Vagina (tissue), 2 donors: ENCODE measurements at places on chromosomes 2 and 18. TPM values are rescaled to one million over a fixed set of nuclear protein-coding genes. Genes with fewer than 3 reads are reported as not detected.
A peak's percentile ranks its signal among the peaks of the same experiment; 100 is the strongest.

DNA sequence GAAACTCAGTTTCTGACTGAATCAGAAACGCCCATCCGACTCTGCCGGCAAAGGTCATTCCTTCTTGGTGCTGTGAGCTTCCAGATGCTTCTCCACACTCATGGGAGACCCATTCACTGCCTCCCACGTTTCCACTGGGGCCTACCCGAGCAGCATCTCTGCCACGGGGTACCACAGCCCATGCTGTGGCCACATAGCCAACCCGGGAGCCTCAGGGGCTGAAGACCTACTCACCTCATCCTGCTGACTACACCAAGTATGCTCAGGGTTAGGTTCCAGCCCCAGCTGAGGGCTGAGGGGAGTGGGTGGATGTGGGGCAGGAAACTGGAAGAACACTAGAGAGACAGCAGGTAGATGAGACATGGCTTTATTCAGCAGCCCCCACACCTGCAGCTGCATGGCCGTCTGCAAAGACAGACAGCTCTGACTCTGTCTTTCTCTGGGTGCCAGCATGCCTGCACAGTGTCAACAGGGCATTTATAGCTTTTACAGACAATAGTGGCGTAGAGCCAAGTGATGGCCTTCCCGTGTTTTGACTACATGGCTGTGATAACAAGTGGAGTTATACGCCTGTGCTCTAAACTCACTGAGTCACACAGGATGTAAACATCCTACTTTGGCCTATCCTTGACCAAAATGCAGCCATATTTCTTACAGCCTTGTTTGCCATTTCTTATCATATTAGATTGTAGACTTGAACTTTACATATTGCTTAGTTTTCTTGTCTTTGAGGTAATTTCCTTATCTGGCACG is 16.5 kb upstream of the KLHL23 start:
- H3K27ac ChIP-seq: peak overlapping the region; percentile 59
- no peak overlapping the region for H3K4me3 ChIP-seq
- H3K36me3 ChIP-seq: no peaks in the 10 kb centered on the region
- DNase-seq: no peak

GRCh38 chr2:16624436-16624780 is 41.2 kb downstream of the CYRIA start:
- H3K4me1 ChIP-seq: peaks cover 69% of the 10 kb centered on the region
- no peak overlapping the region for H3K4me3 ChIP-seq
- peak overlapping the region; percentile 83 for H3K27ac ChIP-seq

DNA sequence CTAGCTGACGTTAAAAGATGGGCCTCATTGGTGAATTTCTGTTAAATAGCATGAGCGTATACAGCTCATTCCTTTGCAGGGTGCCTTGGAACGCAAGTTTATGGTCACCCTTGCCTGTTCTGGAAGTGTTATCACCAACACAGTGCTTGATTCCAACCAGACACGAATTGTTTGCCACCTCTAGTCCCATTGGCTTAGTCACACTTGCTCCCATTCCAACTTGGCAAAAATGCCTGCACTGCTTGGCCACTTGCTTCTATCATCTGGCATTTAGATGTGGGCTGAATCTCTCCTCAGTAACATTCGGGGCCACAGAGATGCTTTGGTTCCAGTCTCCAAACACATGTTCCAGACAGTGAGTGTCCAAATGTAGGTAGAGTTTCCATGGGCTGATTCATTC is 27.5 kb upstream of the ACVR1 start:
- DNase-seq: no peak
- no peaks in the 10 kb centered on the region for H3K27me3 ChIP-seq
- H3K36me3 ChIP-seq: no peaks in the 10 kb centered on the region
- H3K27ac ChIP-seq: no peak overlapping the region
- H3K4me1 ChIP-seq: peaks cover under 1% of the 10 kb centered on the region
- H3K4me3 ChIP-seq: no peak overlapping the region

DNA sequence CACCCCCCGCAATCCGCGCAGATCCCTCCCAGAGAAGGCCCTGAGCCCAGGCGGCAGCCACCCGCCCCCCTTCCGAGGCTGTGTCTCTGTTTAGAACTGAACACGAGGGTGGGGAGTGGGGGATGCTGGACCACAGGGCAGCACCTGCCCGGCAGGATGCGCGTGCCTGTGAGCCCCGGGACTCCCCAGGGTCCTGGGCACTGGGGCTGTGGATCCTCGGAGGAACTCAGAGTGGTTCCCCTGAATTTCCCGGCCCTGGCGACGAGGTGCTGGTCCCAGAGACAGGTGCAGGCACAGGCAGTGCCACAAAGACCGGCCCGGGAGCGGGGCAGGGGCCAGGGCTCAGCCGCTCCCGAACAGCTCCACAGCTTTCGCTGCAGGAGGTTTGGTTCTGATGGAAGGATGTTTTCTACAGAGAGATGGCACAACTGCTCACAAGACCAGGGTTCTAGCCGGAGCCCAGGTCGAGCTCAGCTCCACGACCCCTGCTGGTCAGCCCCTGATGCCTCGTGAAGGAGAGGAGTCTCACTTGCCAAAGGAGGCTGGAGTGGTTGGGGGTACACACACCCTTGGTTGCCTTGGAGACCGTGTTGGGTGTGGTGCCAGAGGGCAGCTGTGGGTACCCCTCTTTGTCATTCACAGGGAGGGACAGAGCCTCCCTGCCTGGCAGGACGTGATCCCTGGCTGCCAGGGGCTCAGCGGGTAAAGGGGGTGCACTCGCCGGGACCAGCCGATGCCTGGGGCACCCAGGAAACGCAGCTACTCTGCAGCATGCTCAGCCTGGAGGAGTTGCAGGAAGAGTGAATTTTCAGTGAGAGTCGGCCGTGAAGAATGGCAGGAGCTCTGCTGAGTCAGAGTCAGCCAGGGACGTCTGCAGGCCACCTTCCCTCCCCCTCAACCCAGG is 4.4 kb upstream of the NEU4 start:
- no peaks in the 10 kb centered on the region for H3K36me3 ChIP-seq
- H3K4me1 ChIP-seq: peaks cover 17% of the 10 kb centered on the region
- DNase-seq: peak; percentile 37
- no peak overlapping the region for H3K27ac ChIP-seq
- peak overlapping the region; percentile 33 for H3K4me3 ChIP-seq

Gene MERTK
- 15.7 TPM for total RNA-seq

DNA sequence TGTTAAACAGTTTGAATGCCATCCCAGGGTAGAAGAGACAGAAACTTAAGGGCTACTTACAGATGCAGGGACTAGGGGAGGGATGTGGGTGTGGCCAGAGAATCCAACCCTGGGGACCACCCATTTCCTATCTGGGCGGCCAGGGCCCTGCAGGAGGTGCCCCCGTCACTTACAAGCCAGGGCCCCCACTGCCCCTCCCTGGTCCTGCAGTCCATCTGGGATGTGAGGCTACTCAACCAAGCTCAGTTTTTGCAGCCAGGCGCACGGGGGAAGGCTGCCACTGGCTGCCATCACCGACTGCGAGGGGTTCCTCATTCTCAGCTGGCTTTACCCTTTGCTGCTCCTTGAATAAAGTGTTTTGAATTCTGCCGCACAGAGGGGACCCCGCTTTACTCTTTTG is 42.1 kb downstream of the RRM2 start:
- H3K36me3 ChIP-seq: no peaks in the 10 kb centered on the region
- DNase-seq: no peak
- no peak overlapping the region for H3K4me3 ChIP-seq

DNA sequence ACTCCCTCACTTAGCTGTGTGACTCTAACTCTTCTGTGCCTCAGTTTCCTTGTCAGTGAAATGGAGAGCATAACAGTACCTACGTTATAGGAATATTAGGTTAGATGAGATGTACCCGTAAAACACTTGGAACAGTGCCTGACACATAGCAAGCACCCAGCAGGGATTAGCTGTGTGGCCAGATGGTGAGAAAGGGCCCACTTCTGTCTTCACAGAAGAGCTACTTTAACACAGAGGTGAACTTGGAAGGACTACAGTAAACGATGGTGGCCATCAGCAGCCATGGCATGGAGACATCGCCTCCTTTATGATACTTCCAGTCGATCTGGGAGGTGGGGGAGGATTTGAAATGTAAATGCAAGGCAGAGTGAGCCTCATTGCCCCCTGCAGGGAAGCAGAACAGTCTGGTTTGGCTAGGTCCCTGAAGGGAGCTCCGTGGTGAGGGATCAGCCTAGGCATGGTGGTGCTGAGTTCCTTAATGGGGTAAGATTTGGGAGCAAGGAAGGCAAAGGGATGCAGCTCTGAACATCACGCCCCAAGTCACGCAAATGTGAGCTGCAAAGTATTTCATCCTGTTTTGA is 101.7 kb upstream of the ALPP start:
- H3K27me3 ChIP-seq: no peaks in the 10 kb centered on the region
- H3K27ac ChIP-seq: no peak overlapping the region

Gene ARHGAP15
- total RNA-seq: 9.1 TPM

Gene SRD5A2
- total RNA-seq: 2.9 TPM

GRCh38 chr2:101111917-101112771 is 39.0 kb downstream of the TBC1D8 start:
- H3K27ac ChIP-seq: peak overlapping the region; percentile 81
- H3K4me1 ChIP-seq: peaks cover 59% of the 10 kb centered on the region
- no peak for DNase-seq

DNA sequence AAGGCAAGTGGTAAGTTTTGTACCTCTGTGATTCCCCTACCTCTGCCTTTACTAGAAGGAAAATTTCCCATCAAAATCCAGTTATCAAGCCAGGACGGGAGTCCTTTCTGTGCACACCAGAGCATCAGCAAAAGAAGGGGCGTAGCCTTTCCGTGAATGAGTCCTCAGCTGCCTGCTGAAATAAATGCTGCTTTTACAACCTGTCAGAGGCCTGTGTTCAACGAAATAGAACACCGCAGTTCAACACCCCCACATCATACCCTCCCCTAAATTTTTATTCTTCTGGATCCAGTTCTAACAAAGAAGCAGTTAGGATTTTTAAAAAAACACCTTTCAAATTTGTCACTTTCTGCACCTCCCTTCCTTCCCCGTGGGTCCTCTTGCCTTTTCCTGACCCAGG is 135.8 kb downstream of the SETBP1 start:
- H3K27me3 ChIP-seq: no peaks in the 10 kb centered on the region
- no peak for DNase-seq
- H3K4me3 ChIP-seq: no peak overlapping the region
- no peak overlapping the region for H3K27ac ChIP-seq
- H3K36me3 ChIP-seq: no peaks in the 10 kb centered on the region

Gene VIT
- total RNA-seq: 56.5 TPM

- no peak overlapping the region for H3K4me3 ChIP-seq
- no peak overlapping the region for H3K27ac ChIP-seq
- H3K27me3 ChIP-seq: no peaks in the 10 kb centered on the region
- DNase-seq: no peak
- no peaks in the 10 kb centered on the region for H3K36me3 ChIP-seq
These were observed 94.5 kb downstream of the SNTG2 start for GRCh38 chr2:1045109-1045508.

DNA sequence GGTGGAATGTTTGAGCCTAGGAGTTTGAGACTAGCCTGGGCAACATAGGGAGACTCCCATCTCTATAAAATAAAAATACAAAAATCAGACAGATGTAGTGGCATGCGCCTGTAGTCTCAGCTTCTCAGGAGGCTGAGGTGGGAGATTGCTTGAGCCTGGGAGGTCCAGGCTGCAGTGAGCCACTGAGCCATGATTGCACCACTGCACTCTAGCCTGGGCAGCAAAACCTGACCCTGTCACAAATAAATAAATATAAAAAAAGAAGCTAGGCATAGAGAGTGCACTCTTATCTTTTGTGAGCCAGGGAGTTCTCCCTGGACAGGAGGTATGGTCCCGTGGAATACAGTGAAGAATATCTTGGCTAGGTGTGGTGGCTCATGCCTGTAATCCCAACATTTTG is 11.0 kb upstream of the KYNU start:
- H3K36me3 ChIP-seq: no peaks in the 10 kb centered on the region
- no peaks in the 10 kb centered on the region for H3K27me3 ChIP-seq
- peak overlapping the region; percentile 27 for H3K27ac ChIP-seq
- no peak overlapping the region for H3K4me3 ChIP-seq
- DNase-seq: no peak

DNA sequence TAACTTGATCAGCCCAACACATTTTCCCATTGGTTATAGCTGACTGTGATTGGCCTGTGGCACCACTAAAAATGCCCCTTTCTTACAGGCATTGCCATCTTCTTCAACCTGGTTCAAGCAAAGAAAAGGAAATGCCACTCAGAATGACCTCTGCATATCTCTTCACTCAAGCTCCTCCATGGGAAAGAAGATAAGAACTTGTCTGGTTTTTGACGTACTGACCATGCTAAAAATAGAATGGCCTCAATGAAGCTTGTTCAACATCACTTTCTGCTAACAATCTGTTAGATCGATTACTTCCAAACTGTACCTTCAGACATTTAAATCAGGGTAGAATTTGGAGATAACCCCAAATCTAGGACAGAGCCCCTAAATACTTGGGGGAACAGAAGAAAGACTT is 109.5 kb downstream of the CABYR start:
- no peaks in the 10 kb centered on the region for H3K4me1 ChIP-seq
- H3K27me3 ChIP-seq: no peaks in the 10 kb centered on the region
- H3K27ac ChIP-seq: no peak overlapping the region
- H3K4me3 ChIP-seq: no peak overlapping the region
- H3K36me3 ChIP-seq: no peaks in the 10 kb centered on the region
- no peak for DNase-seq

Gene MC4R
- total RNA-seq: not detected

DNA sequence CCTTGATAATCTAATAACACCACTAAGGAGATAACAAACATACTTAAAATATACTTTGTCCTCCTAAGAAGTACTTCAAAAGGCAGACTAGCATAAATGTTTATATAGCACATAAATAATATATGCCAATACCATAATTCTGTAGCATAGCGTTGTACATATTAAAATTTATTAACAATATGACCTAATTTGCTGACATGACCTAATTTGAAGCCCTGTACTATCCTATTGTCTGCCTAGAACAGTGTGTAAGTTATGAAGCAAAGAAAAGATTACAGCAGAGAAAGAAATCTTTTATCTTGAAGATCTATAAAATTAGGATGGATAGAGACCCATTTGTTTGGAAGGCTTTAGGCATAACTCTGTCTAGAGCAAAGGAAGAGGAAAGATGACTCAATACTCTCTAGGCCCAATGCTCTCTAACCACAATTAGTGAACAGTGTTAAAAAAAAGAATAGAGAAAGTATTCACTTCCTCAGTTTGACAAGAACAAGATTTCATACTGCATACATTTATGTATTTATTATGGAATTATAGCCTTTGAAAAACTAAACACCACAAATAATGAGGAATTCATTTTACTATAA is 231.3 kb downstream of the ZRANB3 start:
- H3K27ac ChIP-seq: no peak overlapping the region
- no peak for DNase-seq
- no peaks in the 10 kb centered on the region for H3K36me3 ChIP-seq
- H3K4me1 ChIP-seq: no peaks in the 10 kb centered on the region
- no peaks in the 10 kb centered on the region for H3K27me3 ChIP-seq

Gene PDE11A
- total RNA-seq: 0.25 TPM

- no peaks in the 10 kb centered on the region for H3K36me3 ChIP-seq
- no peak overlapping the region for H3K27ac ChIP-seq
- DNase-seq: no peak
- H3K4me3 ChIP-seq: no peak overlapping the region
- no peaks in the 10 kb centered on the region for H3K4me1 ChIP-seq
- no peaks in the 10 kb centered on the region for H3K27me3 ChIP-seq
These were observed 123.0 kb upstream of the ATP5MC3 start for GRCh38 chr2:175304541-175304940.
